ENCODE measurements at places on chromosomes 4 and X.
A peak's percentile ranks its signal among the peaks of the same experiment; 100 is the strongest.

GRCh38 chrX:109760209-109760921 is 27.3 kb upstream of the ACSL4 start:
- DNase-seq: no peak

DNA sequence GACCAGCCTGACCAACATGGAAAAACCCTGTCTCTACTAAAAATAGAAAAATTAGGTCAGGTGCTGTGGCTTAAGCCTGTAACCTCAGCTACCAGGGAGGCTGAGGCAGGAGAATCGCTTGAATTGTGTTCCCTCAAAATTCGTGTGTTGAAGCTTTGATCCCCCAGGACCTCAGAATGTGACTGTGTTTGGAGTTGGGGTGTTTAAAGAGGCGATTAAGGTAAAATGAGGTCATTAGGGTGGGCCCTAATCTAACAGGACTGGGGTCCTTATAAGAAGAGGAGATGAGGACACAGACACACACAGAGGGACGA is 23.6 kb downstream of the SLC25A6 start:
- no peak for DNase-seq

GRCh38 chr4:40622913-40623312 is 6.8 kb downstream of the RBM47 start:
- no peak for DNase-seq

DNA sequence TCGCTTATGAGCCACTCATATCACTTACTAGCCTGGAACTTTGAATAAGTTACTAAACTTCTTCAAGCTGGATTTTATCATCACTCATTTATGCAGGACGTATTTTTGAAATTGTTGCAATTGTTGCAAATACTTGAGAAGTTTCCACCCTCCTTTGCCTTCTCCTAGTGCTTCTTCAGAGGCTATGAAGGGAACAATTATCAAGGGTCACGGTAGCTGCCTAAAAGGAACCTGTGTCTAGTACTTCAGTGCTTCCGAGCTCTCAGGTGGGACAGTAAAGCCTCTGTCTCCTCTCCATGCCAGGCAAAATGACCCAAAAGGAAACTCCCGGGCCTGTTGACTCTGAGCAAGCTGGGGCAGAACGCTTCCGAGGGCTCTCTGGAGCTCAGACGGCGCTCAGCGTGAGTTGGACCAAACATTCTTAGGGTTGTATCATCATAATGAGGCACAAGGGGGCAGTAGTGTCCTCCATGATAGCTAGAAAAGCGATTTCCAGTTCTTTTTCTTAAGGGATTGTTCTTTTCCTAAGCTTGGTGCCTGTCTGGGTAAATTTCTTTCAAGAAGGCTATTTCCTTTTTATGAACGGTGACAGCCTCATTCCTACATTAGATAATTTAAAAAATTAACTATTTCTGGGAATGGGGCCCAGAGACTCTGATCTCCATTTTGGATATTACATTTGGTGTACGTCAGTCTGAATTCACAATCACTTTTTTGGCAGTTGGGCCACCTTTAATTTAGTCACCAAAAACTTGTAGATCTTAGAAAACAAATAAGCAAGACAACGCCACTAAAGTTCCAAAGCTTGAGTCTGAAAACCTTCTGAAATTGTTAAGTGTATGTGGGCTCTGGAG is 73.1 kb downstream of the PACRGL start:
- DNase-seq: peak; percentile 58

DNA sequence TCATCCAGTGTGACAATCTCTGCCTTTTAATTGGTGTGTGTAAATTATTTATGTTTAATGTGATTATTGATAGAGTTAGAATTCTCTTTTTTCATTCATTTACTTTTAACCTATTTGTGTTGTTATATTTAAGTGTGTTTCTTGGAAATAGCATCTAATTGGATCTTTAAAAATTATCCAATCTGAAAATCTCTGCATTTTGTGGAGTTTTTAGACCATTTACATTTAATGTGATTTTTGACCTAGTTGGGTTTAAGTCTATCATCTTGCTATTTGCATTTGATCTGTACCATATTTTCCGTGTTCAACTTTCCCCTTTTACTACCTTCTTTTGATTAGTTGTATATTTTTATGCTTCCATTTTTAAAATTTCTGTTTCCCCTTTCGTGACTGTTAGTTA is 71.3 kb downstream of the TENM3 start:
- no peak for DNase-seq

- DNase-seq: no peak
Observed at GRCh38 chrX:19358521-19358920, 14.8 kb downstream of the PDHA1 start.

- no peak for DNase-seq
Observed at GRCh38 chr4:176193938-176194337, 1.4 kb downstream of the SPATA4 start.

DNA sequence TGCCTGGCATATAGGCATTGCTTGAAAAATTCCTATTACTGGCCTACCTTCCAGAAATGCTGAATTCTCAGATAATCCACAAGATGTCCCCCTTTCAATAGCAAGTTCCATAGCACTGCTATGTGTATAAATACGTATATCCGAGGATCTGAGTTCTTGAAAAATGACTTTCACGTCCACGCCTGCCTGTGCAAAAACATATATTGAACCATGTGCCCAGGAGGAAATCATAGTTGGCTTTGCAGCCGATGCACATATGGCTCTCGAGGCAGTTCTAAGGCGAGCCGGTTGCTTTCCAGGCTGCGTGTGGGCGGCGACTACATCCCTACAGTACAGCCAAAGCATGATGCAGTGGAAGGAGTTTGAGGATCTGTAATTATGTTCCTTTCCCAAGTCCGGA is 55.4 kb upstream of the ESX1 start:
- DNase-seq: peak; percentile 13

GRCh38 chr4:137530176-137530575 is 2.1 kb downstream of the PCDH18 start:
- DNase-seq: no peak

GRCh38 chr4:32191961-32192360 is 1471.8 kb downstream of the PCDH7 start:
- DNase-seq: no peak

GRCh38 chrX:22577181-22577580 is 304.5 kb downstream of the CBLL2 start:
- no peak for DNase-seq

DNA sequence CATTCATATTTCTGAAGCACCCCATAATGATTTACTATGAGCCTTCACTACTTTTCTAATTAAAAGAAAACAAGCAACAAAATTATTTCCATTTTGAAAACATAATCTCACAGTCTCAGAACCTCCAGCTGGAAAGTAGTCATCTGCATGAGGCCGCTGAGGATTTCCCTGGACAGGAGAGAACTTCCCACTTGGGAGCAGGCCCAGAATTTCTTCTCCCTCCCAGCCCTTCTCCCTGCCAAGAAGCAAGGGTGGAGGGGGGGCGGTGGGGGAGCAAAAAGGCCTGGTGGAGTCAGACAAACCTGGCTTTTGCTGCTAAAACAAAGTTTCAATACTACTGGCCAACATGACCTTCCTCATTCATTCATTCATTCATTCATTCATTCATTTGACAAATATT is 167.3 kb downstream of the PJA1 start:
- no peak for DNase-seq

DNA sequence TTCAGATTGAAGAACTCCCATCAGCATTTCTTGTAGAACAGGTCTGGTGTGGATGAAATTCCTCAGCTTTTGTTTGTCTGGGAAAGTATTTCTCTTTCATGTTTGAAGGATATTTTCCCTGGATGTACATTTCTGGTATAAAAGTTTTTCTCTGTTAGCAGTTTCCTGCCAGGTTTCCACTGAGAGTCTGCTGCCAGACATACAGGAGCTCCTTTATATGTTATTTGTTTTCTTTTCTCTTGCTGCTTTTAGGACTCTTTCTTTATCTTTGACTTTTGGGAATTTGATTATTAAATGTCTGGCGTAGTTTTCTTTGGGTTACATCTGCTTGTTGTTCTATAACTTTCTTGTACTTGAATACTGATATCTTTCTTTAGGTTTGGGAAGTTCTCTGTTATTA is 486.5 kb downstream of the ARAP2 start:
- DNase-seq: no peak

- DNase-seq: no peak
Observed at GRCh38 chr4:114296126-114296525, 302.5 kb upstream of the UGT8 start.

GRCh38 chr4:133151691-133152329 is 2.7 kb downstream of the PCDH10 start:
- DNase-seq: no peak

- DNase-seq: no peak
Observed at GRCh38 chr4:57265831-57266582, 155.8 kb upstream of the IGFBP7 start.

- DNase-seq: no peak
Observed at GRCh38 chrX:31837445-31838049, 765.7 kb upstream of the FTHL17 start.

- no peak for DNase-seq
Observed at GRCh38 chrX:63754136-63754859, 30.7 kb downstream of the ARHGEF9 start.

DNA sequence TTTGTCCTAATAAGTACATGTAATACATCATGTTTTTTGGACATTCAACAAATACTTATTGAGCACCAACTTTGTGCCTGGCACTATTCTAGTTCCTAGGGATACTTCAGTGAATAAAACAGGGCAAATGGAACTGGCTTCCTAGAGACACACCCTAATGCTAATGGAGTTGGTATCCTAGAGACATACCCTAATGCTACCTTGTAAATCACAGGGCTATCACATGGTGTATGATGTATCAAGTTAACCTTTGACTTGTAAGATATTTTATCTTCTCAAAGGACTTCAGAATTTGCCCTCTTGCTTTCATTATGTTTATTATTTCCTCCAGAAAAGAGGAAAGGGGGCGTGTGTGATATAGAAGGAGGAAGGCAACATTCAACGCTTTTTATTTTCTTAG is 10.1 kb downstream of the GK start:
- no peak for DNase-seq

DNA sequence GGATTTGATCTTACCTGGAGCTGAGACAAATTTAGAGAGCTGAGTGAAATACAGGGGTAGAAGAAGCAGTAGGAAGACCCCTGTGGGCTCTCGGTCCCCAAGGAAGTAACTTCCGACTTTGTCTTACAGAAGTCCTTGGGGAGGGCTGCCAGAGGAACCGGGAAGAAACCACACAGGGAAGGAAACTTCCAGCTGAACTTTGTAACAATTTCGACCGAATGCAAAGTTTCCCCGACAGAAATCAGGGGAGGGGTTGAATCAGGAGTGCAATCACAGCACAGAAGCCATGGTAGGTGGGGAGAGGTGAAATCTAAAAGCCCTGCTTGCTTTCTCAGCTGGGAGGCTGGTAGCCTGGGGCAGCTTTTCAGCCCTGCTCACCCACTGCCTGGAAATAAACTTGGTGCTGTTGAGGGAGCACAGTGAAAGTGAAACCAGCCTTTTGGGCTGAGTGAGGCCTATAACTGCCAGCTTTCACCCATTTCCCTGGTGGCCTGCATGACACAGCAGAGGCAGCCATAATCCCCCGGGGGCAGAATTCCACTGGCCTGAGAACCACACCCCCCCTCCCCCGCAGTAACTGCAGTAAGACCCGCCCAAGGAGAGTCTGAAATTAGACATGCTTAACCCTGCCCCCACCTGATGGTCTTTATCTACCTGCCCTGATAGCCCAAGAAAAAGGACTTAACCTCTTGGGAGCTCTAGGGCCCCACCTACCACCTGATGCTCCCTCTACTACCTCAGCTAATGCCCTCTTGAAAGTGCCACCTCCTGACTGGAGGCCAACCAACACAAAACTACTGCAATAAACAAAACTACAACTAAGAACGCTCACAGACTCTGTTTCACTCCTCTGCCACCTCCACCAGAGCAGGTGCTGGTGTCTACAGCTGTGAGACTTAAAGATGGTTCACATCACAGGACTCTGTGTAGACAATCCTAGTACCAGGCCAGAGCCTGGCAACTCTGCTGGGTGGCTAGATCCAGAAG is 248.2 kb downstream of the PARM1 start:
- DNase-seq: no peak

GRCh38 chr4:55949482-55949802 is 697 bp downstream of the CEP135 start:
- no peak for DNase-seq

DNA sequence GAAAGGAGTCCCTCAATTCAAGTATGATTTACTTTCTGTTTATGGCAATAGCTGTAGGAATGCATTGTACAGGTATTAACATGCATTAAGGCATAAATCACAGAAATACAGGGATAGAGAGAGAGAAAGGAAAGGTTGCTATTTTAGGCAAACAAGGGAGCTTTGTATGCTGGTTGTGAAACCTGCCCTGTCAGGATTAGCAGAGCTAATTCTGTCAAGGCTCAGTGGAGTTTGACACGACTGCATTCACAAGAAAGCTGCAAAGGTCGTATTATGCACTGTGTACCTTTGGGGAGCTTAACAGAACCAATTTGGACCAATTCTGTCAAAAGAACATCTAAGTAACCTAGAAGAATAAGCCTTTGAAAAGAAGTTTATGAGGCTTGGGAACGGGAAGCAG is 239.3 kb downstream of the GRIA2 start:
- DNase-seq: no peak

GRCh38 chr4:140944572-140944971 is 188.4 kb upstream of the TBC1D9 start:
- no peak for DNase-seq

GRCh38 chr4:150510176-150510865 is 71.6 kb upstream of the MAB21L2 start:
- DNase-seq: no peak

DNA sequence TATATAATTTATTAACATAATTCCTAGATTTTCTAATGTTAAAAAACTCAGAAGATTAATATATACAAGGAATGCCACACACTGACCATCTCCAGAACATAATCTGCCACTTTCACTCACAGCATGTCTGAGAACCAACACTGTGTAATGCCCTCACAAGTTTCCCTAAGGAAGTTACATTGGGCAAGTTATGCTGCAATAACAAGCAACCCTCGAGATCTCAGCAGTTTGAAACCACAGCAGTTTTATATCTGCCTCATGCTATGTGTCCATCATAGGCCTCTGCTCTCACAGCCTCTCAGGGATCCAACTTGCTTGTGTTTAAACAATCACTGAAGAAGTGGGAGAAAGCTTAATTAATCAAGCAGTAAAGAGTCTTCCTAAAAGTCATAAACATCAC is 250.0 kb upstream of the SLC7A11 start:
- DNase-seq: no peak

GRCh38 chrX:106170318-106170717 is 2.2 kb downstream of the PWWP3B start:
- DNase-seq: no peak

GRCh38 chr4:83855044-83855443 is 319.1 kb downstream of the GPAT3 start:
- DNase-seq: no peak

GRCh38 chr4:153107246-153107645 is 97.0 kb upstream of the TRIM2 start:
- DNase-seq: no peak

DNA sequence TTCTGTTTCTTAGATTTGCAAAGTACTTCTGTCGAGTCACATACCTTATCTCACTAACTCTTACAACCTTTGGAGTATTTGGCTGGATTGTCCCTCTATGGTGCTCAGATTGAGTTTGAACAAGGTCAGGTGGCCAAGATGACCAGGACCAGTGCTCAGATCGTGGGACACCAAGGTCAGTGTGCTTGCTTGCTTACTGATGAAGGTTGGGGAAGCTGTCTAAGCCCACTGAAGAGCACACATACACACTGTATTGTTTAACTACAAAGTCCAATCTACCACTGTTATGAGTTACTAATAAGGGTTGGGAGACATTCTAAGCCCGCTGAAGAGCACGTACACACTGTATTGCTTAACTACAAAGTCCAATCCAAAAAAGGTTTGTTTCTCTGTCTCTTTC is 53.7 kb downstream of the TAB3 start:
- DNase-seq: no peak

Data from amygdala (tissue), 56 donors.